ENCODE measurements at places on chromosomes 13 and 19.

- no peak for DNase-seq
These were observed 616.3 kb downstream of the TBC1D4 start for GRCh38 chr13:74865656-74866055.

GRCh38 chr19:53086949-53087348 is 16.3 kb downstream of the ZNF160 start:
- no peak for DNase-seq

- DNase-seq = no peak
These were observed 10.5 kb upstream of the ELF1 start for GRCh38 chr13:41029629-41030028.

- DNase-seq = no peak
These were observed 38.5 kb upstream of the TFDP1 start for GRCh38 chr13:113545931-113546516.

GRCh38 chr13:21089830-21090229 is 28.4 kb upstream of the LATS2 start:
- DNase-seq = no peak

GRCh38 chr13:60655256-60655655 is 258.2 kb downstream of the TDRD3 start:
- DNase-seq = no peak

GRCh38 chr19:47446534-47447469 is 24.9 kb downstream of the SLC8A2 start:
- peak; percentile 81 for DNase-seq

DNA sequence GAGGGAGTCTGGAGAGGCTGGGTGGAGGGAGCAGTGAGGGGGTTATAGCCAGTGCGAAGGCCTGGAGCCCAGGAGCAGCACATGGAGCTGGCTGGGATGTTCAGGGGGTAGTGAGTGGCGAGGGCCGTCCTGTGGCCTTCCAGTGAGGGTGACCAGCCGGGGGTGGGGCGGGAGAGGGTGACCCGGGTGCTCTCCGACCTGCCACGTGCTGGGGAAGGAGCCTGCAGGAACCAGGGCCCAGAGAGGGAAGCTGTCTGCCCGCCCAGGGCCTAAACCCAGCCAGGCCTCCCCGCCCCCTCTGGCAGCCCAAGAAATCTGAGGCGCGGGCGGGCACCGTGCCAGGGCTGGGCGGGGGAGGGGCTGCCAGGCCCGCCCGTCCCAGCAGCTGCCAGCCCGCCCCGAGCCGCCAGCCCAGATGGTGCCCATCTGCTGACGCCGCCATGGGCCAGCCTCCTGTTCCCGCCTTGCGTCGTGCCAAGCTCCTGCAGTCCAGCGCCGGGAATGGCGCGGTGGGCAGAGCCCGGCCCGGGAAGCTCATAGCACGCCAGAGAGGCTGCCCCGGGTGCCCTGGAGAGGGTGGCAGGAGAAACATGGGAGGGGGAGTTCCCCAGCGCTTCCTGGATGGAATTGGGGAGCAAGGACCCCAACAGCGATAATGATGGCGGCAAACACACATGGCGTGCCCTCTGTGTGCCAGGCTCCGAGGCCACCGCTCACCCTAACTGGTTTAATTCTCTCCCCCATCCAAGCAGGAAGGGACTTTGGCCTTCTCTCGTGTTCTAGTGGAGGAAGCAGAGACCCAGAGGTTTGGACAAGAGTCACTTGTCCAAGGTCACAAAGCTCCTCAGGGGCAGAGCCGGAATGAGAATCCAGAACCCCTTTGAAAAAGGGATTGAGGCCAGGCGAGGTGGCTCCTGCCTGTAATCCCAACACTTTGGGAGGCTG is 21.5 kb downstream of the NFIC start:
- DNase-seq = no peak

DNA sequence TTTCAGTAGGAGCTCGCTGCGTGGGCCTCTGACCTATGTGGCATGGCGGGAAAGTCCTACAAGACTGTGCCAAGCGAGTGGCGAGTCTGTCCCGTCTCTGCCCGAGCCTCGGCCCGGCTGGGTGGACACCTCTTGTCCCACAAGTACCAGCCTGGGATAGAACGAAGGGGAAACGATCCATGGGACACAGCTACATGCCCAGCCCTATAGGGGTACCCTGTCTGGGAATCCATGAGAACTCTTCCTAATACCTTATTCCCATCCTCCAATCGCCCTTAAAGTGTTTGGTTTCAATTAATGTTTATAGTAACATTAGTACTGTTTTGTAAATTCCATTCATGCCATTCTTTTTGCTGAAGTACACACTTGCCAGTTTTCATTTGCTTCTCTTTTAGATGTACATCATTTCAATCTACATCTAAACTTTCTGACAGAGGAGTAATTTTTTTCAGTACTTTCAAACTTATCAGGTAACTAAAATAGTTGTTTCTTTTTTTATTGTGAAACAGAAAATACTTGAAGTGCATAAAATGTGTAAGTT is 667 bp upstream of the ZNF790 start:
- no peak for DNase-seq

DNA sequence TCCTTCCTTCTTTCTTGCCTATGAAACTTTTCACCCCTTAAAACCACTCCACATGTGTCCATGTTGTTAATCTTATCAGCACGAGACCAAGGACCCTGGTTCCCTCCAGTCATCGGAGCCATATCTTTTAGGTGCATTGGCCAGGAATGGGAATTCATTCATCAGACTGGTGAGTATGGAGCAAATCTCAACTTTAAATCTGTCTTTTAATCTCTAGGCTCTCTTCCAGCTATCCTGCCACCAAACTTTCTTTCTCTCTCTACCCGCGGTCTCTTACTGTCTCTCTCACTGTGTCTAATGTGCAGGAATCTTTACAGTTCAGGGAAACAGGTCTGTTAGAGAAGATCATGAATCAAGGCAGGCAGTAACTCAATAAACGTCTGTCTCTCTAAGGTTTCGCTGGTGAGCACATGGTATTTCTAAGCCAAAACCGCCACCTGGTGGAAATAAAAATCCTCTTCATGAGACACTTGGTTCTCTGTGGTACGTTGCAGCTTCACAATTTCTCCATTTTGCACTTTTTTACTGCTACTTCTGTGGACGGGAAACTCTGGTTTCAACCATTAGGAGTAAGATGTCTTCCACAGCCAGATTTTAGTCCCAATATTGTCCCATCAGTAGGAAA is 16.1 kb downstream of the LGALS16 start:
- DNase-seq = peak; percentile 66

- DNase-seq = no peak
These were observed 26.8 kb upstream of the ALOX5AP start for GRCh38 chr13:30708541-30708940.

- DNase-seq = peak; percentile 99
These were observed 4.9 kb upstream of the LRFN3 start for GRCh38 chr19:35931161-35931873.

GRCh38 chr13:91456837-91457236 is 58.4 kb downstream of the GPC5 start:
- DNase-seq = no peak

DNA sequence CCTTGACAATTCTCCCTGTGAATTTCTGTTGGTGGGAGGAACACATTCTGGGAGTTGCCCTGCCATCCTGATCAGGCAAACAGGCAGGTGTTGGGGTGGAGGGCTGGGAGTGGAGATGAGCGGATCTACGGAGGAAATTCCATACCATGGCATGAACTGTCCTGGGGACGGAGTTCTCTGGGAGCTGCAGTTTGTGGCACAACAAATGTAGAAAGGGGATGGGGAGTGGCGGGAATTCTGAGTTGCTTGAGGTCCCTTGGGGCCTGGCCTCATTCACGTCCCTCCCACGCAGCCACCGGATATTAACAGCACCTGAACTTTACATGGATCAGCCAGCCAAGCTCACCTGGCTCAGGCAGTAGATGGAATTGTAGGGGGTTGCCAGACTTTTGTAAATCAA is 70.0 kb downstream of the CHST8 start:
- no peak for DNase-seq

GRCh38 chr13:44089452-44089851 is 209.7 kb downstream of the LACC1 start:
- DNase-seq = no peak

GRCh38 chr19:35220315-35220921 is 8.1 kb downstream of the FAM187B start:
- no peak for DNase-seq

GRCh38 chr19:6790194-6791128 is 18.0 kb downstream of the VAV1 start:
- no peak for DNase-seq

GRCh38 chr19:55626350-55626749 is 2.0 kb upstream of the ZNF784 start:
- no peak for DNase-seq

- DNase-seq = no peak
These were observed 39.6 kb upstream of the MIR17HG start for GRCh38 chr13:91307887-91308286.

GRCh38 chr19:46355234-46356148 is 8.6 kb downstream of the PPP5C start:
- no peak for DNase-seq

DNA sequence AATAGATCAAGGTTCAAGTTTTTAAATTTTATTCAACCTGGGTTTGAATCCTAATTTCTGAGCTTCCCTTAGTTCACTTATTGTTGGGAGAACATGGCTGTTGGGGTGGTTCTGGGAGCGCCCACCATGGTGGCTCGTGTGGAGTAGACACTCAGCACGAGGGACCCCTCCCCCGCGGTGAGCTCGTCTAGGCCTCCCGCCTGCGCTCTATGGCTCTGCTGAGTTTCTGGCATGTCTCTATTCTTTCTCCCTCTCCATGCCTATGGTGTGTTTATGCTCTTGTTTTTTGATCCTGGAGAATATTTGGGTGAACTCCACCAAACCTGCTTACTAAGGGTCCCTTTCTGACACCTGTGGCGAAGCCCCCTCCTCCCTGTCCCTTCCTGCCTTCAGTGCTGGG is 1.6 kb upstream of the EPN1 start:
- no peak for DNase-seq

- no peak for DNase-seq
These were observed 9.1 kb upstream of the C19orf12 start for GRCh38 chr19:29724102-29724641.

GRCh38 chr13:18235172-18235571 is 946.5 kb downstream of the TUBA3C start:
- no peak for DNase-seq

GRCh38 chr19:1015782-1016646 is 4.9 kb downstream of the TMEM259 start:
- DNase-seq = no peak

GRCh38 chr19:42178791-42179674 is 38.4 kb downstream of the DEDD2 start:
- DNase-seq = no peak

- no peak for DNase-seq
These were observed 738.3 kb upstream of the SLITRK5 start for GRCh38 chr13:86932776-86933334.

- DNase-seq = no peak
These were observed 204.8 kb upstream of the ZNF536 start for GRCh38 chr19:30167206-30167868.

- no peak for DNase-seq
These were observed 66.8 kb downstream of the SOX1 start for GRCh38 chr13:112133499-112134390.

DNA sequence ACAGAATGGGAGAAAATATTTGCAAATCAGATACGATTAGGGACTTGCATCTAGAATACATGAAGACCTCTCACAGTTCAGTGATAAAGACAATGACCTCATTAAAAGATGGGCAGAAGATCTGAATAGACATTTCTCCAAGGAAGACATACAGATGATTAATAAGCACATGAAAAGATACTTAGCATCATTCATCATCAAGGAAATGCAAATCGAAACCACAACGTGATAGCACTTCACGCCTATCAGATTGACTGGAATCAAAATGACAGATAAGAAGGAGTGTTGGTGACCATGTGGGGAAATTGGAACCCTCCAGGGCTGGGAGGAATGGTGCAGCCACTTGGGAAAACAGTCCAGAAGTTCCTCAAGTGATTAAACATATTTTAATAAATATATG is 25.8 kb downstream of the CFAP97D2 start:
- DNase-seq = no peak

- DNase-seq = no peak
These were observed 217.3 kb downstream of the LHFPL6 start for GRCh38 chr13:39385621-39386231.

DNA sequence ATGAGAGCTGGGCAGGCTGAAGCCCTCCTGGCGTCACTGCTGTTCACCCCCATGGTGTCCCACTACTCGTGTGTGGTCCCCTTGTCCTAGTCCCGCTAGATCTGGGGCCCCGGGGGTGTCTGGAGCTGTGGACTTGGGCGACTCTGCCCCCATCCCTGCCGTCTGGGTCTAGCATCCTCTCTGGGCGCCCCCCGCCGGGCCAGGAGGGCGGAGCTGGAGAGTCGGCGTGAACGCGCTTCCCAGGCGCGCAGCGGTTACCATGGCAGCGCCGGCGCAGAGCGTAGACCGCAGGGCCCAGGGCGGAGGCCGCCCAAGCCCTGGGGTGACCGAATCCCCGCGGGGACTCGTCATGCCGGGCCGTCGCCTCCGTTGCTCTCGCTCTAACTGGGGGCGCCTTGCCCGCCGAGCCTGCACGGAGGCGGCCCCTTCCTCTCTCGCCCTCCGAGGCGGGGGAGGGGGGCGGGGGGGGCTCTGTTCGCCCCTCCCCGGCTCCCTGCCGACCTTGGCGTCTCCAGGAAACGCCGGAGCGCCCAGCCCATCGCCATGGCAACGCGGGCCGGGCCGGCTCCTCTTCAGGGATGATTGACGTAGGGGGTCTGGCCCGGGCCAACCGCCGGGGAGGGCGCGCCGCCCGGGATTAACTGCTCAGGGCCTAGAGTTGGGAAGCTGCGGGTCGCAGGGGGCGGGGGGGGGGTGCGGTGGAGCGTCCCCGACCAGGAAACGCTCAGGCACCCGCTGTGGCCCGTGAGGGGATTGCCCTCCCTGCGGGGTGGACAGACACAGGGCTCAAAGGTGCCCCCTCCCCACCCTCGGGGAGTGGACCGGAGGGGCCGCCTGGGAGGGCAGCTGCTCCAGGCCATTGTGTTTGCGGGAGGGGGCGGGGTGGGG is 8.9 kb downstream of the ISYNA1 start:
- no peak for DNase-seq

GRCh38 chr19:42421591-42422031 is 5.6 kb downstream of the LIPE start:
- no peak for DNase-seq

DNA sequence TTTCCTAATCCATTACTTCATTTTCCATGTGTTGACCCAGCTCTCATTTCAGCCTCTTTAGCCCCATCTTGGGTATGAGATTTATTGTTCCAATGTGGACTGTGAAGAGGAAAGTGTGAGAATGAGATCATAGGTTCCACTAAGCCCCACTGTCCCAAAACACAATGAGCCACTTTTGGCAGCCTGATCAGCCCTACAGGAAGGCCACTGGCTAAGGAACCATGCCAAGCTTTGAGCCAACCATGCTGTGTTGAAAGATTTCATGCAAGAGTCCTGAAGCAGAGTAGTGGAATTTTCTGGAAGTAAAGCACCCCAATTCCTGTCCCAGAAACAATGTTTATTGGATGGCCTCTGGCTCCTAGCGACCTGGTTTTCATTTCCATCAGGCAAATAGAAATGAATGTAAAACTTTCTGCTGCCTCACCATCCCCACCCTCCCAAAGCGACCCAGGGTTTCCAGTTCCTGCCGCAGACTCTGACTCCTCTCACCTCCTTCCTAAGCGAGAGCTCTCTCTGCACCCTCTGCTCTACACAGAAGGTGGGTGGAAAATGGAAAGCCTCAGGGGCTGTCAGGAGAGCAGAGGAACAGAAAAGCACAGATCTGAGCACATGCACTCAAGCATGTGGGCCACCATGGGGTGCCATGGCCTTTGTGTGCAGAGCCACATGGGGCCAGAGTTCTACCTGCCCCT is 73.1 kb downstream of the KCTD12 start:
- no peak for DNase-seq

Measured in HCT116 (cell line).